ENCODE measurements at places on chromosomes 7 and 10.
A peak's percentile ranks its signal among the peaks of the same experiment; 100 is the strongest.

DNA sequence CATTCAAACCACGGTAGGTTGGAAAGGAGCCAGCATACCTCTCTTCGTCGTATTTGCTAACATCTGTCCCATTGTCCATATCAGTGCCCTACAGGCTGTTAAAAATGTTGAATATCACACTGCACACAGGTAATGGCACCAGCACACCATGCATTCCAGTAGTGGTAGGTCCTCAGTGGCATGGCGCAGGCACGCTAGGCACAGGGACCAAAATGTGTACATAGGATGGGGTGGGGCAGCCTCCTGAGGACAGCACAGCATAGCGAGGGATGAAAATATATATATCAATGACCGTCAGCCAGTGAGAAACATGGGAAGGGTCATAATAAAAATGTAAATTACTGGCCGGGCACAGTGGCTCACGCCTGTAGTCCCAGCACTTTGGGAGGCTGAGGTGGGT, 99.9 kb upstream of the CTBP2 start:
- DNase-seq: no peak

- no peak for DNase-seq
These were observed 13.1 kb upstream of the GOT1 start for GRCh38 chr10:99443500-99443899.

DNA sequence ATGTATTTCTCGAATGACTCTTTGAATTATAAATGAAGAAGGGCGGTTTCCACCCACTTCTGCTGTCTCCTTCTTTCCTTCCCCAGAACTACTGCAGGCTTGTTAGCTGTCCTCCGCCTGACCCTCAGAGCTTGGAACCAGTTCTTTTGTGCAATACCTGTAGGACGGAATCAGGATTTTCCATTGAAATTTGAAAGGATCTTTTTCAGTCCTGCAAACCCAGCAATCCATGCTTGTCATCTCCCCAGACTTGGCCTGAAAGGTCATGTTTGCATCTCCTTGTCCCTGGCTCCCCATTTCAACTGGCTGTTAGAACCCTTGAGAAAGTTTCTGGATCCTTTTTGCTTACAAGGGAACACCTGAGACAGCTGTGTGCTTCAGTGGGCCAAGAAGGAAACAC, 47.5 kb downstream of the PLCE1 start:
- DNase-seq: no peak

- DNase-seq: peak; percentile 26
These were observed 15.5 kb downstream of the CYTH3 start for GRCh38 chr7:6256677-6257535.
